Activated CD8-positive, alpha-beta T cell treated with anti-CD3 and anti-CD28 coated beads for 36 hours (primary cell): ENCODE measurements at places on chromosomes 1 and 21. TPM values are rescaled to one million over a fixed set of nuclear protein-coding genes. Genes with fewer than 3 reads are reported as not detected.
A peak's percentile ranks its signal among the peaks of the same experiment; 100 is the strongest.

Gene MAN1C1
- 3.7 TPM for total RNA-seq

Gene SPRR1B
- total RNA-seq, result not detected

Gene CFAP74
- 0.38 TPM for total RNA-seq

Gene SMYD2
- 37.4 TPM for total RNA-seq

Gene KCTD3
- 1.5 TPM for total RNA-seq

Gene KCNJ9
- total RNA-seq, result not detected

Gene CFHR1
- not detected for total RNA-seq

Gene FCN3
- not detected for total RNA-seq

Gene SERTAD4
- not detected for total RNA-seq

DNA sequence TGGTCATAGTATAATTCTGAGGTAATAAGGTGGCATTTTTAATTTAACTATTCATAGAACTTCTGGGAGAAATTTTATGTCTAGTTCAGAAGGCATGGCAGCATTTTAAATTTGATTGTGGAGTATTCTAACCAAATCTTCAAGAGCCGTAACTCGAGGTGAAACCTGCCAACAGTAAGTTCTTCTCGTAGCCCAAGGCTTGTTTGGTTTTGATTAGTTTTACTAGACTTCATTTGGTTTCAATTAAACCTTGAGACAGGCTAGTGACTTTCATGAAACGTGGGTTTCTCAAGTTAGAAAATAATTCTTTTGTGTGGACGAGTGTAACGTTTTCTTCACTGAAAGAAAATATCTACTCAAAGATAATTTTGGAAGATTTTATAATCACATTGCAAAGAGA, 395.5 kb downstream of the USP25 start:
- H3K4me1 ChIP-seq, result no peaks in the 10 kb centered on the region
- H3K36me3 ChIP-seq, result no peaks in the 10 kb centered on the region
- H3K27ac ChIP-seq, result no peak overlapping the region
- no peak overlapping the region for H3K4me3 ChIP-seq

GRCh38 chr1:206867716-206868115, 2.3 kb downstream of the IL20 start:
- no peak overlapping the region for H3K4me3 ChIP-seq
- no peak overlapping the region for H3K27ac ChIP-seq
- no peaks in the 10 kb centered on the region for H3K36me3 ChIP-seq
- H3K4me1 ChIP-seq, result peaks cover 12% of the 10 kb centered on the region
- peaks cover 2% of the 10 kb centered on the region for H3K27me3 ChIP-seq
- DNase-seq, result no peak

GRCh38 chr1:76257823-76258222, 183.3 kb downstream of the ST6GALNAC3 start:
- H3K4me3 ChIP-seq, result no peak overlapping the region
- no peaks in the 10 kb centered on the region for H3K27me3 ChIP-seq
- H3K4me1 ChIP-seq, result peaks cover 68% of the 10 kb centered on the region

GRCh38 chr1:161099090-161099802, 1.1 kb downstream of the KLHDC9 start:
- peak overlapping the region; percentile 71 for H3K4me3 ChIP-seq
- DNase-seq, result no peak
- H3K27me3 ChIP-seq, result no peaks in the 10 kb centered on the region
- H3K4me1 ChIP-seq, result peaks cover 43% of the 10 kb centered on the region

DNA sequence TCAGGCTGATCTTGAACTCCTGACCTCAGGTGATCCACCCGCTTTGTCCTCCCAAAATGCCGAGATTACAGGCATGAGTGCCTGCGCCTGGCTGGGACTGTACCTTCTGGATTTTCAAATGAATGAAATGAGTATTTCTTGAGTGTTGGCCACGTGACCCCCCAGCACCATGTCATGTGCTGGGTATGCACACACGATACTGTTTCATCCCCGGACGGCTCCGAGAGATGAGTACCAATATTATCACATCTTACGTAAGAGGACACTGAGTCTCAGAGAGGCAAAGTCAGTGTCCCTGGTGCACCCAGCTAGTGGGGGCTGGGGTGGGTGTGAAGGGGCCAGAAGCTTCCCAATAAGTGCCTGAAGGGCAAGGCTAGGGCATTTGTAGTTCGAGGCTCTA, 780 bp upstream of the CROCC start:
- H3K4me1 ChIP-seq, result peaks cover 22% of the 10 kb centered on the region
- H3K27ac ChIP-seq, result no peak overlapping the region
- H3K4me3 ChIP-seq, result peak overlapping the region; percentile 83
- DNase-seq, result no peak
- no peaks in the 10 kb centered on the region for H3K27me3 ChIP-seq

DNA sequence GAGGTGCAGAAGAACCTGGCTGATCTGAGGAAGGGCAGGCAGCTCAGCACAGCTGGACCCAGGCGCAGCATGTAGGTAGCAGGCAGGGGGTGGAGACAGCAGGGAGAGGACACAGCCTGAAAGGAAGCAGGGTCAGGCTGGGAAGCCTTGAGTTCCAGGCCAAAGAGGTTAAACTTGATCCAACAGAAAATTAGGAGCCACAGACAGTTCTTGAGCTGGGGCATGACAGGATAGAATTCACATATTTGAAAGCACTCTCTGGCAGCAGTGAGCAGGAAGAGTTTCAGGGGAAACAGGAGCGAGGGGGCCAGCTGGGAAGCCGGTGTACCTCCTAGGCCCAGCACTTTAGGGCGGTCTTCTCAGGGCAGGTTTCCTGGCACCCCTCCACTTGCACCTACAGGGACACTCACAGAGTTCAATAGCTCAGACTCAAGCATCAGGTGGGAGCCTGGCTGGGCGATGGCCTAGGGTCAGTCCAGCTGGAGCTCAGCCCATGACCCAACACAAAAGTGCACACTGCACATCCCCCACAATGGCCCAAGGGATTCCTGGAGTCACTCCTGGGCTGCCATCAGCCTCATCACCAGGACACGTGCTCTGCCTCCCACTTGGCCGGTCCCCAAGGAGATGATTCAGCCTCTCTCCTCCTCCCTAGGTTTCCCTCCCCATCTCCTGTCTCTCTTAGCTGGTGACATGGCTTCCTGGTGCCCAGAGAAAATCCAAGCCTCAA, 22.7 kb downstream of the MATN1 start:
- no peaks in the 10 kb centered on the region for H3K36me3 ChIP-seq
- H3K27me3 ChIP-seq, result no peaks in the 10 kb centered on the region
- H3K4me3 ChIP-seq, result no peak overlapping the region
- H3K27ac ChIP-seq, result no peak overlapping the region
- no peaks in the 10 kb centered on the region for H3K4me1 ChIP-seq
- no peak for DNase-seq

GRCh38 chr1:97573553-97573952, 347.3 kb downstream of the DPYD start:
- no peak for DNase-seq
- no peak overlapping the region for H3K27ac ChIP-seq
- no peak overlapping the region for H3K4me3 ChIP-seq
- no peaks in the 10 kb centered on the region for H3K27me3 ChIP-seq
- H3K4me1 ChIP-seq, result no peaks in the 10 kb centered on the region

- H3K27ac ChIP-seq, result no peak overlapping the region
- DNase-seq, result no peak
- H3K27me3 ChIP-seq, result peaks cover 3% of the 10 kb centered on the region
- no peaks in the 10 kb centered on the region for H3K4me1 ChIP-seq
Measured at GRCh38 chr21:17929510-17929909, 110.4 kb upstream of the C21orf91 start.

GRCh38 chr1:225824533-225824941, 14.6 kb downstream of the EPHX1 start:
- H3K36me3 ChIP-seq, result no peaks in the 10 kb centered on the region
- H3K4me1 ChIP-seq, result no peaks in the 10 kb centered on the region
- H3K27ac ChIP-seq, result no peak overlapping the region
- H3K27me3 ChIP-seq, result no peaks in the 10 kb centered on the region
- H3K4me3 ChIP-seq, result no peak overlapping the region
- no peak for DNase-seq

DNA sequence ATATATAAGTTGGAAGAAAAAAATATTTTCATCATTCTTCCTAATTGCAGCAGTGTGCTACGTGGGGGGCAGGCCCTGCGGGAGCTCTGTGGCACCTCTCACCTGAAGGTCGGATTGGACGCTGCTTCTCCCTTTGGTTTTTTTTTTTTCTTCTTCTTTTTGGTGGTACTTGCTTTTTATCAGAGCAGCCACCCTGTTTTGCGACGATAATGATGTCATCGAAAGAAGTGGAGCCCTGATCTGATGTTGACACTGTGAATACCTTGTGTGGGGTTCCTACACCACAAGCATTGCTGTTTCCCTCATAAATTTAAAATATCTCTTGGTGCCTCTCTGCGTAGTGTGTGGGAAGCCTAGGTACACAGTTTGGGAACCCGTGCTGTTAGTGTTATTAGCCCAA, 5.5 kb downstream of the TRAPPC10 start:
- H3K27me3 ChIP-seq, result no peaks in the 10 kb centered on the region
- H3K36me3 ChIP-seq, result peaks cover 14% of the 10 kb centered on the region
- peak overlapping the region; percentile 57 for H3K27ac ChIP-seq

DNA sequence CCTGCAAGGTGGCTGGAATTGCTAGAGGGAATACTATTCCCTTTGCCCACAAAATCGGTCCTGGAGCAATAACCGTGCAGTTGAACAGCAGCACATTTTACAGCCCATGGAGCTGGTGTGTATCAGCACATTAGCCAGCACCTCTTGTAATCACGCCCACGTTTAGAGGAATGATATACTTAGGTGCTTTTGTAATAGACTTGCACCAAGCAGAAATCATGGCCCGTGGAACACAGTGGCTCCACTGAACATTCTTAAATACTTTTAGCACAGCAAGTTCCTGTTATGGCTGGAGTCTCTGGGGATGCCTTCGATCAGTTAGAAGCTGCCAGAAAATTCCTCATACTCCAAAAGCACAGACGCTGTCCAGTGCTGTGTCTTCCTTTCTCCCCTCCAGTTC, 218.1 kb upstream of the FAM78B start:
- no peaks in the 10 kb centered on the region for H3K36me3 ChIP-seq
- no peak for DNase-seq
- no peak overlapping the region for H3K4me3 ChIP-seq
- H3K27ac ChIP-seq, result no peak overlapping the region
- no peaks in the 10 kb centered on the region for H3K4me1 ChIP-seq

DNA sequence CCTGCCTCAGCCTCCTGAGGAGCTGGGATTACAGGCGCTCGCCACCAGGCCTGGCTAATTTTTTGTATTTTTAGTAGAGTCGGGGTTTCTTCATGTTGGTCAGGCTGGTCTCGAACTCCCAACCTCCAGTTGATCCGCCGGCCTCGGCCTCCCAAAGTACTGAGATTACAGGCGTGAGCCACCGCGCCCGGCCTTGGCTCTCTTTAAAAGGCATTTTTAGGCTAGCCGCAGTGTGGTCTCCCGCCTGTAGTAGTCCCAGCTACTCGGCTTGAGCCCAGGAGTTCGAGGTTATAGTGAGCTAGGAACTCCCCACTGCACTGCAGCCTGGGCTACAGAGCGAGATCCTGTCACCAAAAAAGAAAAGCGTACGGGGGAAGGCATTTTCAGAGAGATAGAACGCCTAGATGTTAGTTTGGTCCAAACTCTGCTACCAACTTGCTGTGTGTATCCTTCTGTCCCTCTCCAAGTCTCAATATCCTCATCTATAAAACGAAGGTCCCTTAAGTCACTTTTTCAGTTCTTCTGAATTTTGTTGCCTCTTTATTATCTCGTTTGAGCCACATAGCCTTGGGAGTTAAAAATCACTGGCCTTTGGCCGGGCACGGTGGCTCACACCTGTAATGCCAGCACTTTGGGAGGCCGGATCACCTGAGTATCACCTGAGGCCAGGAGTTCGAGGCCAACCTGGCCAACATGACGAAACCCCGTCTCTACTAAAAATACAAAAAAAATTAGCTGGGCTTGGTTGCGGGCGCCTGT, 734 bp downstream of the MED18 start:
- H3K27me3 ChIP-seq, result no peaks in the 10 kb centered on the region
- peaks cover 32% of the 10 kb centered on the region for H3K4me1 ChIP-seq
- peak overlapping the region; percentile 95 for H3K4me3 ChIP-seq
- H3K36me3 ChIP-seq, result peaks cover 34% of the 10 kb centered on the region
- peak; percentile 57 for DNase-seq

GRCh38 chr1:181778640-181779260, 282.8 kb downstream of the ZNF648 start:
- H3K27me3 ChIP-seq, result peaks cover 10% of the 10 kb centered on the region
- H3K4me3 ChIP-seq, result no peak overlapping the region
- no peaks in the 10 kb centered on the region for H3K4me1 ChIP-seq
- no peaks in the 10 kb centered on the region for H3K36me3 ChIP-seq

DNA sequence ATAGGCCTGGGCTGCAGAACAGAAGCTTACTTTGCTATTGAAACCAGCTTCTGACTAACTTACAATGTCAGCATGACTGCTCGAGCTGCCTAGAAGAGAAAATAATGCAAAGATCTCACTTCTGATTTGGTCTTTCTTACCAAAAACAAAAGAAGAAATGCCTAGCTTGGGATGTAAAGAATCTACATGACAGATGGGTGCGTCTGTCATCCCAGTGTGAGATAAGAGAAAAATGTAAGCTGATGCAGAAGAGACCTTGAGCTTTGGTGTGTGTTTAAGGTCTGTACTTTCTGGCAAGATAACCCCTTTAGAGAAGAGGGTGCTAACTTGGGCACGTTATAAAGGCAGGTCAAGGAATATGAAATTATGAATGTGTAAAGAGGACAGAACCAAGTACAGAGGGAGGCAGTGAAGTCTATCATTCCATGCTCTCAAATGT, 3.6 kb downstream of the FAM20B start:
- peaks cover 2% of the 10 kb centered on the region for H3K36me3 ChIP-seq
- DNase-seq, result no peak
- no peak overlapping the region for H3K27ac ChIP-seq

DNA sequence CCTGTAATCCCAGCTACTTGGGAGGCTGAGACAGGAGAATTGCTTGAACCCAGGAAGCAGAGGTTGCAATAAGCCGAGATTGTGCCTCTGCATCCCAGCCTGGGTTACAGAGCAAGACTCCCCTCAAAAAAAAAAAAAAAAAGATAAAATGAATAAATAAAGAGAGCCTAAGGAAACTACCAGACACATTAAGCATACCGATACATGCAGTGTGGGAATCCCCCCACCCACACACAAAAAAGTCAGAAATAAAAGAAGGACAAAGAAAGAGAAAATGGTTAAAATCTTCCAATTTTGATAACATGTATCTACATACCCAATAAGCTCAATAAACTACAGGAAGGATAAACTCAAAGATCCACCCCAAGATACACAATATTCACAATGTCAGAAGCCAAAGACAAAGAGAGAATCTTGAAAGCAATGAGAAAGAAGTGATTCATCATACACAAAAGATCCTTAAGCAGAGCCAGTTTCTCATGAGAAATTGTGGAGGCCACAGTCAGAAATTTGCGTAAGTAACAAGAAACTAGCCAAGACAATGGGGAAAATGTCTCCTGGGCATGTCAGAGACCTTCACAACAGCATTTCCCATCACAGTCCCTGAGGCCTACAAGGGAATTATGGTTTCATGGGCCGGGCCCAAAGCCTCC, 1197.0 kb downstream of the AMY1C start:
- DNase-seq, result no peak
- no peaks in the 10 kb centered on the region for H3K27me3 ChIP-seq
- H3K4me3 ChIP-seq, result no peak overlapping the region
- no peak overlapping the region for H3K27ac ChIP-seq
